Sigmoid colon (tissue), 7 donors: ENCODE measurements at places on chromosomes 16 and 17. TPM values are rescaled to one million over a fixed set of nuclear protein-coding genes. Genes with fewer than 3 reads are reported as not detected.

Gene SPATA32
- polyA plus RNA-seq: not detected

Gene APOH
- polyA plus RNA-seq: not detected

Gene SLC16A13
- polyA plus RNA-seq: 1.2 TPM

DNA sequence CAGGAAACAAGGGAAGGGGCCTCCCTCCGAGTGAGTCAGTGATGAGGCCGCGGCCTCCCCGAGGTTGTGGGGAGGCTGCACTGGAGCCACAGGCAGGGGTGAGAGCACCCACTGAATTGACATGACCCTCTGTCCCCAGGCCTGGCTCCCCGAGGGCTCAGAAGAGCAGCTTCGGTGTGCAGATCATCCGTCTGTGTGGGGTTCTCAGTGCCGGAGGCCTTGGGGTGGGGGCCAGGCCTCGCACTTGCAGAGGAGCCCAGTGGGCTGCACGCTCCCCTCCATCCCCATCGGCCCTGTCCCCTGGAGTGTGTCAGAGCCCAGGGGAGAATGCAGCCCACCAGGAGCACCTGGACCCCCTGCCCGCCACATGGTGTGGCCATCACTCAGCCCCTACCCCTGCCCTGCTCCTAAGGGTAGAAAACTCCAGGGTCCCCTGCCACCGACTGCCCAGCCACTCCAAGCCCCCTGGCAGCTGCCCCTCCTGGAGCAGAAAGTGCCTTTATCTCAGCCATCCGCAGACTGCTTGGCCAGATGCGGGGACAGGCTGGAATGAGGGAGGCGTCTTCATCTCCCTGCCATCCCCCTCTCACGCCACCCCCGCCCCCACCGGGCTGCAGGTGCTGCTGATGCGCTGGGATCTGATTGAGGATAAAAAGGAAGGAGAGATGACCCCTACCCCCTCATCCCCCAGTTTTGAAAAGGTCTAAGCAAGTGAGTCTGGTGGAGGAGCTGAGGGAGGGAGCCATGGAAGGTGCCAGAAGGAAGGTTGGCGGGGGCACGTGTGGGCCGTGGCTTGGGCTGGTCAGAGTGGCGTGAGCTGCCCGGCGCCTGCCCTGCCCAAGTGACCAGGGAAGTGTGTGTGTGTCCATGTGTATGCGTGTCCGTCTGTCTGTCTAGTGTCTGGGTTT, 358.3 kb downstream of the SEC14L1 start:
- peak; percentile 60 for DNase-seq

- DNase-seq: no peak
Observed at GRCh38 chr17:82061047-82061925, 4.3 kb downstream of the DUS1L start.

DNA sequence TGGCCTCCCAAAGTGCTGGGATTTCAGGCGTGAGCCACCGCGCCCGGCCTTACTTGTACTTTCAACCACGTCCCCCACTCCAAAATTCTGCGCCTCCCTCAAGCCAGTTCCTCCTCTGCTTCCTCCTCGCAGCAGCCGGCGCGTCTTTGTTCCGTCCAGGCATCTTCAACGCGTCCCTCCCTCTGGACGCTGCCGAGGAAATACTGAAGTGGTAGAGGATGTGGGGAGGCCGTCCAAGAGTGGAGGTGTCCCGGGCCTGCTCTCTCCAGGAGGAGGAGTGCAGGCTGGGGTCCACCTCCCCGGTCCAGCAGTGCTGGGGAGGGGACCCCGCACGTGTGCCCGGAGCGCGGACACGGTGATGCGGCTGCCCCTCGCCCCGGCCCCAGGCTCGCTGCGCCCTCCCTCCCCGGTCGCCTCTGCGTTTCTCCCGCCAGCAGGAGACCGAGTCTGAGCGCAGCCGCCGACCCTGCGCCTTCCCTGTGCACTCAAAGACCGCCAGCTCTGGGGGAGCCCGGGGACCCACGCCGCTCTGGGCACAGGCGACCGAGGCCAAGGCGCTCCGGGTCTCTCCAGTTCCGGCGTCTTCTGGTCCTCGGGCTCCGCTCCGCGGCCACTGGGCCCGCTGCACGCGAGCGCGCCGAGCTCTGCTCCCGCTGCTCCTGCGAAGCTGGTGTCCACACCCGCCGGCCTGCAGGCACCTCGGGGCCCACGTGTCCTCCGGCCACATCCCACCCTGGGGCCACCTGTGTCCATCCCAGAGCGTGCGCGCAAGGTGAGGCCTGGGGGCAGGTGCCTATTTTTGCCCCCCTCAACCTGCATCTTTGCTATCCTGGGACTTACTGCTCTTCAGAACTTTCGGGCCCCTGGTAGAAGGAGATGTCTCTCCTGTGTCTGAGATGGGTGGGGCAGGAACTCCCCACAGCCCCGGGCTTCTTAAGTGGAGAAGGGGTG, 31.7 kb downstream of the OSBPL7 start:
- no peak for DNase-seq

- peak; percentile 72 for DNase-seq
Observed at GRCh38 chr16:29943846-29944799, 17.8 kb upstream of the TMEM219 start.

DNA sequence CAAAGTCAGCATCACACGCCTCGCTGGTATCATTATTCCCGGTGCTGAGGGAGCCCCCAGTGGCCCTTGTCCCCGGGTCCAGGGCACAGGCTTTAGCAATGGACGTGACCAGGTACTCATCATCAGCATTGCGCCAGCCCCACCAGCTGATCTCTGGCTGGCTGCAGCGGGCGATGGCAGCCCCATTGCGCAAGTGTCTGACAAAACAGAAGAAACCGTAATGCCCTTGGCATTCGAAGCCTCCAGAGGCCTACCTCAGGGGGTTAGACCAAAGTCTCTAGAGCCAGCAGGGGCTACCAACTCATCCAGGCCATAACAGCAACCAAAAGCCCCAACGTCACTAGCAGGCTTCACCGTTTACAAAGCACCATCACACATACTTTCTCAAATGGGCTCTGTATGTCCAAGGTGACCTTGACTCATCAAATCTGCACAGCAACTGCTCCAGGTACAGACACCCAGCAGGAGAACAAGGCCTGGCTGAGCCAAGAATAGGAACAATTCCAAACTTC, 7.3 kb downstream of the MTMR4 start:
- DNase-seq: no peak

GRCh38 chr17:34368946-34369500, 6.0 kb upstream of the CCL1 start:
- DNase-seq: no peak

GRCh38 chr17:73141411-73141810, 23.4 kb upstream of the SSTR2 start:
- no peak for DNase-seq

DNA sequence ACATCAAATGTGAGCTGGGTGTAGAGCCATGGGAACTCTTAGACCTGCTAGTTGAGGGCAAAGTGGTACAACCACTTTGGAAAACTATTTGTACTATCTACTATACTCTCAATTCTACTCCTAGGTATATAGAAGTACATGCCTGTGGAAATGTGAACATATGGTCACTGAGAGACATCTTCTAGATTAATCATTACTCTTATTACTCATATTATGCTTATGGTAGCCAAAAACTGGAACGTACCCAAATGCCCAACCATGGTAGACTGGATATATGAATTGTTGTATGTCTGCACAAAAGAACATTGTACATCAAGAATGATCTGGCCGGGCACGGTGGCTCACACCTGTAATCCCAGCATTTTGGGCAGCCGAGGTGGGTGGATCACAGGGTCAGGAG, 2.7 kb downstream of the WDR45B start:
- DNase-seq: no peak

- peak; percentile 84 for DNase-seq
Observed at GRCh38 chr17:79843816-79844800, 4.9 kb upstream of the CBX4 start.

GRCh38 chr17:19596869-19597268, 51.7 kb upstream of the ALDH3A2 start:
- no peak for DNase-seq

- peak; percentile 88 for DNase-seq
Observed at GRCh38 chr16:49281843-49282642, 405 bp upstream of the CBLN1 start.

DNA sequence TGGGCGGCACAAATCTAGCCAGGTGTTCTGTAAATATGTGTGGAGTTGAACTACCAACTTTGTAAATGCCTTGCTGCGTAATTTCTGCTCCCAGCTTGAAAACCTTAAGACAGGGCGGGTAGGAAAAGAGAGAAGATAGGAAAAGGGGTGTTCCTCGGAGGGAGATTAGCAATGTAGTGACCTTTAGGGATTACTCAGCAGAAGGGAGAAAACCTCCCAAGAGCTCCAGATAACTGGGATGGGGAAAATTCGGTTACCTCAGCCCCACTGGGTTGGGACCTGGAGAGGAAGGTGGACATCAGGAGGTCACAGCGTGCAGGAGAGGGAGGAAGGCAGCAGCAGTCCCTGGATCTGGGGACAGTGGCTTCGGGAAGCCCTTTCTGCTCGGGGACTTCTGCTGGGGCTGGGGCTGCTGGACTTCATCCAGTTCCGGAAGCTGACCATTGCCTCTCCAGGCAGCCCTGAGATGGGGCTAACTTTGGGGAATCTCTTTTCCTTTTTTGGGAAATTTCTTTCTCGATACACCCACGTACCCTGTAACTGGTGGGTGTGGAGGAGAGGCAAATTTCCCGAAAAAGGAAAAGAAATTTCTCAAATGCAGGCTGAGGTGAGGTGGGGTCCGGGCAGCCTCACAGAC, 39.2 kb downstream of the MPRIP start:
- peak; percentile 52 for DNase-seq

DNA sequence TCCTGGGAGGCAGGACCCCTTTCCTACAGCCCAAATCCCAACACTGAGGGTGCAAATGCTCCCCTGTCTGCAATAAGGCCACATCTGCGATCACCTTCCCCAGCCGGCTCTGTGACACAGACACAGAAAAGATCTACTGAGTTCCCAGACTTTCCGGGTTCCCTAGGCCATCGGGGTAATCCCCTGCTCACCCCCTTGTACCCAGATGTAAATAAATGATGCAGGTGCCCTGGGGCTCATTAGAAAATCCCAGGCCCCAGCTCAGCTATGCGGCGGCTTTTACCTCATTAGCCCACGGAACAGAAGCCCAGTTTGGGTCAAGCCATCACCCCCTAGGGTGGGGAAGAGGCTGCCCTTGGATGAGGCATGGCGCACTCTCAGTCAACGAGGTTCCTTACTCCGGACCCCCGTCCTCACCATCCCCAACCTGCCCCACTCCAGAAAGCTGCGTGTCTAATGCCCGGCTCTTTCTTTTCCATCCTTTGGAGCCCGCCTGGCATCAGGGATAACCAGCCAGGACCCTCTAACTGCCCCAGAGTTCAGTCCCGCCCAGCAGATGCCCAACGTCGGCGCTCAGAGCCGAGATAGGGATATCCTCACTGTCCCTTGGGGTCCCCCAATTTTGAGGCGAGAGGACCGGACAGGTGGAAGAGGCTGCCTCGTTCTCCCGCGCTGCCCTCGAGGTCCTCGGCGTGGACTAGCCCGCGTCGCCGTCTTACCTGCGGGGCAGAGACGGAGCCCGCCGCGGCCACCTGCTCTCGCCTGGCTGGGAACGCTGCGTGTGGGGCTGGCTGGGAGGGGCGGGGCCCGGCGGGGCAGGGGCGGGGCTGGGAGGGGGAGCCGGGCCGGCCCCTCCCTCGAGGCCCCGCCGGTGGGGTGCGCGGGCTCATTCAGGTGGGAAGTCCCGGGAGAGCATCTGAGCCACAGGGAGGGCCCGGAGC, at the start of gene ZNF385C:
TSS of gene ZNF385C (minus strand) at position 783 of the 941 bp plus-strand sequence. CDS start 35,417 bp downstream, outside the sequence.
- DNase-seq: no peak
